ENCODE measurements at places on chromosomes 16 and 17.

- DNase-seq, result no peak
Measured at GRCh38 chr16:21265104-21265837, 12.8 kb downstream of the CRYM start.

- DNase-seq, result no peak
Measured at GRCh38 chr17:79203016-79203415, 128.4 kb downstream of the ENGASE start.

- no peak for DNase-seq
Measured at GRCh38 chr17:15511142-15511541, 43.7 kb upstream of the CDRT4 start.

GRCh38 chr17:40664582-40665333 lies at the start of gene KRT222:
Gene KRT222, minus strand, starts transcription at chr17:40665177. Its CDS starts 78 bp downstream, at chr17:40665099.
- no peak for DNase-seq

- no peak for DNase-seq
Measured at GRCh38 chr17:76640550-76641380, 2.8 kb downstream of the ST6GALNAC1 start.

DNA sequence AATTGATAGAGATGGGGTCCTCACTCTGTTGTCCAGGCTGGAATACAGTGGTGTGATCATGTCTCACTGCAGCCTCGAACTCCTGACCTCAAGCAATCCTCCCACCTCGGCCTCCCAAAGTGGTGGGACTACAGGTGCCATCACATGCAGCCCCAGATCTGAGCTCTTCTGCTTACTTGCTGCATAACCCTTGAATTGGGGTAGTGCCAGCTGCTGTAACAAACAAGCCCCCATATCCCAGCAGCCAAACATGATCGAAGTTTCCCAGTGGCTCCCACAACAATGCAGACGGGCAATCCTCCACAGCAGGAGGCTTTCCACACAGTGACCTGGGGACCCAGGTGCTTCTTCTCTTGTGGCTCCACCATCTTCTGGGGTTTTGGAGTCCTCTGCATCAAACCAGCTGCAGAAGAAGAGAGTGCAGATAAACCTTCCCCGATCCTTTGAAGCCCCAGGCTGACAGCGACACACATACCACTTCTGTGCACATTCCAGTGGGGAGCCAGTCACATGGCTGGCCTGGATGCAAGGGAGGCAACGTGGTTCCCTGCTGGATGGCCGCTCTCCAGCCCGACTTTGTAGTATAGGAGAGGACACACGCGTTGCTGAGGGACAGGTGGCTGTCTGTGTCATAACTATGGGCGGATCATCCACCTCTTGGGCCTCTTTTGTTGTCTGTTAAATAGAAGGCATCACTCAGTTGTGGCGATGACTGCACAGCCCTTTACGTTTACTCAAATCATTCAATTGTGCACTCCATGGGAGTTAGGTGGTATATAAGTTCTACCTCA lies 16.7 kb downstream of the SBK1 start:
- DNase-seq, result no peak

DNA sequence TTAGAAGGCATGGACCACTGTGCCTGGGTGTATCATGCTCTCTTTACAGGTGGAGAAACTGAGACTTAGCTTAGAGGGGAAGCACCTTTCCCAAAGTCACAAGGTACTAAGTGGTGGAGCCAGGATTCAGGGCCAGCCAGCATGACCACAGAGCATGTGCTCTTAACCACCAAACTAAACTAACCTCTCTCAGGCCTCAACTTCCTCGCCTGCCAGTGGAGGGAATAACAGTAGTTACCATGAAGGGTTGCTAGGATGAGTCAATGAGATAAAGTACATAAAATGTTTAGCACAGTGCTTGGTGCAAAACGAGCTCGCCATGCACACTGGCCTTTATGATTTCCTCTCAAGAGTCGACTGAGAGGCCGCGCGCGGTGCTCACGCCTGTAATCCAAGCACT lies 6.4 kb upstream of the MYO1C start:
- DNase-seq, result no peak

DNA sequence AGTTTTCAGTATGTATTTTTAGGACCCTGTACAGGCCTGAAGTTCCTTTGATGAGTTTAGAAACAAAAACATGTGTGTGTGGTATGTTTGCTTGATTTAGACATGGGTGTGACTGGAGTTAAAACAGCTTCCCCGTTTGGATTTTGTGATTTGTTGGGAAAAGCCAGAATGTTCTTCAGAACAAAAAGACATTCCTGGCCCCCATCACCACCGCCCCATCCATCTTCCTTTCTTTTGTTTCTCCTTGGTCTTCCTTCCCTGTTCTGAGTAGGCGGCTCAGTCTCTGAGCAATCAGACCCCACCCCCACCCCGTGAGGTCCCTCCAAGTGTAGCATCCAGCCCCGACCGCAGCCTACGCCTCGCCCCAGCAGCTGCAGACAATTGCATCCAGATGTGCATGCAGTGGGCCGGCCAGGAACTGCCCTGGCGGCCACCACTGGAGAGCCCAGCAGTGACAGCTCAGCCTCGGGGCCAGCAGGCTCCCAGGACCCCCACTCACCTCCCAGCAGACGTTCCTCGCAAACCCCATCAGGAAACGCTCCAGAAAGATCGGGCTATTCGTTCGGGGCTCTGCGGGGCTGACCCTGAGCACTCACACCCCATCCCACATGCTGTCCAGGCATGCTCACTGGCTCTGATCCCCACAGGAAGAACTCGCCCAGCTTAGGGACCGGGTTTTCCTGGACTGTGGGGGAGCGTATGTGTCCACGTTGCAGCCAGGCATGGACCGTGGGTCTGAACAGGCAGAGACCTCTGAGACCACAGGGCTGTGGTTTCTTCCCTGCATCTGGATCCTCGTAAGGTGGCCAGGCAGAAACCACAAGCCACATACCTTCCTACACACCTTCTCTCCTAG lies 99.8 kb upstream of the CDH5 start:
- peak; percentile 95 for DNase-seq

- no peak for DNase-seq
Measured at GRCh38 chr16:74431516-74431915, 10.2 kb upstream of the CLEC18B start.

DNA sequence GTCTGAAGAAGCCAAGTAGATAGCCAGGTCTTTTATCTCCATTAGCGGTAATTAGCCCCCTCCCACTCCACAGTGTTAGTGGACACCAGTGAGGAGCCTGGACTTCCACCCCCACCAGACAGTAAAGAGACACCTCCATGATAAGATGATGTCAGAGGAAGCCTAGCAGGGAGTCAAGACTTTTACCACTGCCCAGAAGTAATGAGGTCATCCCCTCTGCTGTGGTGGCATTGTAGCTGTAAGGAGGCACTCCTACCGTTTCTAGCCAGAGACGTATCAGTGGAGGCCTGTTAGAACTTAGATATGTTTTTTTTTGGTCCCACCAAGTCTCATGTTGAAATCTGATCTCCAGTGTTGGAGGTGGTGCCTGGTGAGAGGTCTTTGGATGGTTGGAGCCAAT lies 38.1 kb downstream of the PIK3R5 start:
- DNase-seq, result no peak

GRCh38 chr16:25134166-25134700 lies 22.7 kb downstream of the LCMT1 start:
- DNase-seq, result no peak

Data from HFF-Myc (cell line).